ENCODE measurements at places on chromosomes 6 and 20. TPM values are rescaled to one million over a fixed set of nuclear protein-coding genes. Genes with fewer than 3 reads are reported as not detected.

DNA sequence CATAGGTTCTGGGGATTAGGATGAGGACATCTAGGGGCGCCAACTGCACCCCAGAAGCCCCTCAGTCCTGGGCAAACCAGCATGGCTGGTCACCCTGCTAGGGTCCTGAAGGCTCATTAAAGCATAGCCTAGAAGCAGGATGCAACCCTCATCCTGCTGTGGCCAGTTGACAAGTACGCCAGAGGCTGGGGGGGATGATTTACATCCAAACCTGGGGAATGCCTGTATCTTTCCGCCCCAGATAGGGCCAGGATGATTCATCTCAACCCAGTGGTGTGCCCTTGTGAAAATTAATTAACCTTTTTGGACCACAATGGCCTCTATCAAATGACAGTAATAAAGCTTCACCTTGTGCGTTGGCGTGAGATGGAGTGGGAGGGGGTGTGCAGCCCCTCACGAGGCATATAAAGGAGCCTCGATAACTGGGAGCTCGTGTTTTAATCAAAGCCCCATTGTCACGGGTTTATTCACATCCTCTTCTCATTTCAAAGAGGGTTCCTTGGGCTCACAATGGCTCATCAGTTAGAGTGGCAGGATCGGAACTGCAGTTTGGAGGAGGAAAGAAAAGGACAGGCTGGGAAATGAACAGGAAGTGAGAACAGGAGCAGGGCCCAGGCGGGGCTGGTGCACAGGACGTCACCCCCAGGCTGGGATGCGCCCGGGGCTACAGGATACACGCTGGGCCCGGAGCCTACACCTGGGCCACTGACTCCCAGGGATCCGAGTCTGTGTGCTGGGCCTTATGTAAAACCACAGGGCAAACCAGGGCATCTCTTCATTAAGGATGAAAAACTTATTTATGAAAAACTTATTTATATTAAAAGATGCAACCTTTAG is 121.8 kb upstream of the PHACTR3 start:
- no peak for DNase-seq

GRCh38 chr6:112233847-112234246 is 20.5 kb downstream of the LAMA4 start:
- no peak for DNase-seq

The KIF16B gene
- 15.0 TPM for total RNA-seq

The MAS1 gene
- total RNA-seq = not detected

GRCh38 chr6:89138173-89138572 is 7.7 kb upstream of the PM20D2 start:
- DNase-seq = no peak

The SYNDIG1 gene
- 17.5 TPM for total RNA-seq

DNA sequence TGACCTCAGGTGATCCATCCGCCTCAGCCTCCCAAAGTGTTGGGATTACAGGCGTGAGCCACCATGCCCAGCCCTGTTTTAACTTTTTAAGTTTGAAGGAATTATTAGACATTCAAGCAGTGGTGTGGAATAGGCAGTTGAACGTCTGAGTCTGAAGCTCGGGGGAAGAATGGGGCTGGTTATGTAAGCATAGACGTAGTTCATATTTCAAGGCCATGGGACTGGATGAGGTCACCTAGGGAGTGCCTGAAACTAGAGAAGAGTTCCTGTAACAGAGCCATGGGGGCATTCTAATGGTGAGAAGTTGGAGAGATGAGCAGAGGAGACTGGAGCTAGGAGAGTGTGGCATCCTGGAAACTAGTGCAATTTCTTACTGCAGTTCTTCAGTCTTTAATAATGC is 6.4 kb downstream of the CDKAL1 start:
- DNase-seq = peak; percentile 35

DNA sequence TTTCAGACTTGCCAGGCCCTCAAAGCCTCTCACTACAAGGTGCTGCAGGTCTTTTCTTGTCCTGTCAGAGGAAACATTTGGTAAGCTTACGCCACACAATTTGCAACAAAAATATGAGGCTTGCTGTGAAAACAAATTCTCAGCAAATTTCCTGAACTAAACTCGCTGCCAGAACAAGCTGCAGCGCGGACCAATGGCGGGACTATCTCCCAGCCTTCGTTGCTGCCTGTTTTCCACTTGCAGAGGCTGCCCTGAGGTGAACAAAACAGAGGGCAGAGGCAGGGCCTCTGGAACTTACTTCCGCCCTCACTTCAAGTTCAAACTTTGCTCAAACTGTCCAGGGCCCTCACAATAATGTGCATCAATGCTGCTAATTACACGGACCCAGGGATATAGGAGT is 12.4 kb downstream of the UQCC2 start:
- no peak for DNase-seq

DNA sequence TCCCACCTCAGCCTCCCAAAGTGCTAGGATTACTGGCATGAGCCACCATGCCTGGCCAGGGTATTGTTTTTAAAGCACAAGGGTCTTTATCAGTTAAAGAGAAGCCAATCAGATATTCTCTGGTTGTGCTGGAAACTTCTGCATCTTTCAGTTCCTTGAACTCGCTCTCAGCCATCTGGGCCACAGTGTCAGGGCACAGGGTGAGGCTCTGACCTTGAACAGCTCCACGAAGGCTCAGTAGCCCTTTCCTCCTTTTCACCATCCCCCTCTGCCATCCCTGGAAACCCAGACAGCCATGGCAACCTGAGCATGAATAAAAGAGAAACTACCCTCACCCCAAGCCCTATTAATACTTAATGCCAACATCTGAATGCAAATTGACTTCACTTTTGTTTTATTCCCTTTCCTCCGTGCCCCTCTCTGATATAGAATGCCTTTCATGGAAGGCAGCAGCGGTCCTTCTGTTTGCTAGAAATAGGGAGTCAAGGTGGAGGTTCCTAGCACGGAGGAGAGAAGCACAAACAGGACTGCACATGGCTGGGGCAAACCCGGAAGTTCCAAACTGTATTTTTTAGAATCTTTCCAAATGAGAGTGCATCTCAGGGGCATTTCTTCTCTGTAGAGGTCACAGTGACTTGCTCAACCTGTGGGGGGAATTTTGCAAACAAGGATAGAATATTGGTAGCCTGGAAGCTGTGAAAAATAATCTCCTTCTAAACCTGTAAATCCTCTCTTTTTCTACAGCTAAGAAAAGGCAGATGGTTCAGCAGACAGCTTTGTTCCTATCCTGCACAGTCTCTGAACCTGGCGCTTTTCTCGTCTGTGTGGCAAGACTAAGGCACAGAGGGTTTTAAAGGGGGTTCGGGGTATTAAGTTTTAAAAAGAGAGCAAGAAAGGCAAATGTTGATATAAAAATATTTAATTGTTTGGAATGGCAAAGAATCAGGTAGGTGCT is 176.4 kb upstream of the RREB1 start:
- DNase-seq = no peak

DNA sequence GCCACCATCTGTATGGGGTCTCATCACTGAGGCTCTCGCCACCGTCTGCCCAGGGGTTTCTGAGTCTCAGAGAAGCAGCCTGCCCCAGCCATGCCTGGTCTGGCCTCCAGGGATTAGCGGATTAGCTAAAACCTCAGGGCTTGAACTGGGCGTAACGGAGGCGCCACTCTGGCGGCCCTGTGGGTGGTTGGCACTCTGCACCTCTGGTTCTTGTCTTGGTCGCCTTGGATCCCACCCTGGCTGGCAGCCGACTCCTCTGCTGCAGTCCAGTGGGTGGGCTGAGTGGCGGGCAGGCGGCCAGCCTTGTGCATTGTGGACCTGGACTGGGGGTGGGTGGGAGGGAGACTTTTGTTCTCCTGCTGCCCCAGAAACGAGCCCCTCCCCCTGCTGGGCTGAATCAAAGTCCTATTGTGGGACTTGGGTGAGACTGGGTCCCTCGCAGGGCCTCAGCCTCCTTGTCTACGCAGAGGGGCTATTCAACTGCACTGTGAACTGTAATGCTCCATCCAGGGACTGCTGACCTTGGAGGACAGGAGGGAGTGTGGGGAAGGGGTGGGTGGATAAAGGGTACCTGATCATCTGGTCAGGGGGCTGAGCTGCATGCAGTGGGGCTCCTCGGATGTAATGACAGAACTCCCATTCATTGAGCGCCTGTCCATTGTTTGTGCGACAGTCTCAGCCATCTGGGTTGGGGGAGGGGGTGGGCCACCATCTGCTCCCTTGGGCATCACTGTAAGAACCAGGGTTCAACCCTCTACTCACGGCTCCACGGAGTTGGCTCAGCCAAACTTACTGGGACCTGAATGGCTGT is 23.9 kb downstream of the SUN5 start:
- no peak for DNase-seq

The C6orf15 gene
- total RNA-seq = not detected

The NR2E1 gene
- 0.24 TPM for total RNA-seq

The SEL1L2 gene
- not detected for total RNA-seq

DNA sequence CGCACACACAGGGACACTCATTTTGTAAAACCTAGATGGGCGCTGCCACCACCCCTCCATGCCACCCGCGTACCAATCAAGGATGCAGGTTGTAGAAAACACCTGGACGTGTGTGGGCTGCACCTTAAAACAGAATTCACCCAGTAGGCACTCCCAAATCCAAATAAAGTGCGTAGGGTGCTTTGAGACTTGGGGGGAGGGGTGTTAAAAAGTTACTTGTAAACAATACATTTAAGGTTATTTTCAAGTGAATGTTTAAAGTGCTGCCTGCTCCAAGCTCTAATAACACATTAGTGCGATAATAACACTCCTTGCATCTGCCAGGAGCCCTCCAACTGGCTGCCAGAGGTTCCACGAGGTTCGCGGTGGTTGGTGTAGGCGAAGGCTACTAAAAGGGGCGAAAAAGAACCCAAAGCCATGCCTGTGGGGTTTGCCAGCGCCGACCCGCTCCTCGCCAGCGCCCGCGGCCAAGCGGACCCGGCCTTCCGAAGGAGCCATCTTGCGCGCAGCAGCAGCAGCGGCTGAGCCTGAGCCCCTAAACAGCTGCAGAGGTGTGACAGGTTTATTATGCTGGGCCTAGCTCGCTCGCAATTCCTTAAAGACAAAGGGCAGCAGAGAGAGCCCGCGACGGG is 11.5 kb downstream of the FOXC1 start:
- no peak for DNase-seq

- no peak for DNase-seq
Observed at GRCh38 chr6:524803-525202, 132.1 kb downstream of the HUS1B start.

DNA sequence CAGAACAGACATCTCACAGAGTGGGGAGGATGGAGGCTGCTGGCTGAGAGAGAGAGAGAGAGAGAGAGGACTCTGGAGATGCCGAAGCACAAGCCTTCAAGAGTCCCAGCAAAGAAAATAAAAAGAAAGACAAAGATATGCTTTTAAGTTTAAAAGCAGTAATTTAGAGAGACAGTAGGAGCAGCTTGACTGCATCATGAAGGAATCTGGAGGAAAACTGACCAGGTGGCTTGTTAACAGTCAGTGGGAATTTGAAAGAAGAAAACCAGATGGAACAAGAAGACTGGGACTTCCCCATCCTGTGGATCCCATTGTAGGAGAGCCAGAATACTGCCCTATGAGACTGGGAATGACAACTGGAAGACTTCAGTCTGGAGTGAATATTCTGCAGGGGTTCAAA is 46.3 kb upstream of the PLN start:
- DNase-seq = no peak

- no peak for DNase-seq
Observed at GRCh38 chr6:17744019-17744756, 37.5 kb upstream of the NUP153 start.

The PSORS1C2 gene
- total RNA-seq = not detected

The IL22RA2 gene
- not detected for total RNA-seq

GRCh38 chr20:63293456-63293855 is 470 bp downstream of the COL20A1 start:
- no peak for DNase-seq

The MTFR2 gene
- 2.0 TPM for total RNA-seq

GRCh38 chr6:16244446-16244845 is 6.1 kb downstream of the GMPR start:
- DNase-seq = no peak

- peak; percentile 29 for DNase-seq
Observed at GRCh38 chr20:17938871-17939619, 29.5 kb downstream of the SNX5 start.

- peak; percentile 94 for DNase-seq
Observed at GRCh38 chr6:113690281-113691259, 166.6 kb upstream of the MARCKS start.

DNA sequence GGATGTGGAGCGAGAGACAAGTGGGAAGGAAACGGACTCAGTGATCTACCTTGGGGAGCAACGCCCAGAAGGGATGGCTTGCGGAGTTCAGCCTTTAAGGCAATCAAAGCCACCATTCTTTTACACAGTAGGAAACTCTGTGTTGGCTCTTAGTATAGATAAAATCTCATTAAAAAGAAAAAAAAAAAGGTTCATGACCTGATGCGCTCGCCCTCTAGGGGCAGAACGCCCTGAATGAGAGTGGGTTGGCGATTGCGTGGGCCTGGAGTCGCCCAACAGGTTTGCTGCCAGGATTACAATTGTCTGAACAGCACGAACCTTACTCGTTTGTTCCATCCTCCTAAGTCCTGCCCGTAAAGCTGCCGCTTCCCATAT is 1.2 kb downstream of the TPD52L1 start:
- peak; percentile 69 for DNase-seq

- DNase-seq = no peak
Observed at GRCh38 chr6:33631971-33632557, 10.9 kb downstream of the ITPR3 start.

DNA sequence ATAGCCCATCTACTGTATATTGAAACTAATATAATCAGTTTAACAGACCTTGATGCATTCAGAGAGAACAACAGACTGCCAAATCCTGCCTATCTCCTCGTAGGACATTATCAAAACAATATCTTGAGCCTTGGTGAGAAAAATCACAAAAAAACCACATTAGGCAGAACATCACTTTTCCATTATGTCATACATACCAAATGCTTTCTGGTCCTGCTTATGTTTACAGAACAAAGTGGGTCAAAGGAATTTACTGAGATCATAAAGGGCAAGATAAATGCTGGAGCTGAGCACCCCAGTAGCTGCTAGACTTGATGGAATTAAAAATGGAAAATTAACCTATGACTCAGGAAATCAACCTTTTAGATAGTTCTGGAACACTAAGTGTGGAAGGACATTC is 195.3 kb upstream of the KCNK16 start:
- DNase-seq = no peak

The ITPA gene
- total RNA-seq = 71.9 TPM

The LPIN3 gene
- 20.8 TPM for total RNA-seq
